ENCODE measurements at places on chromosomes 7 and 10. TPM values are rescaled to one million over a fixed set of nuclear protein-coding genes. Genes with fewer than 3 reads are reported as not detected.

- no peak for DNase-seq
These were observed 3.0 kb upstream of the WNT2 start for GRCh38 chr7:117325836-117326235.

DNA sequence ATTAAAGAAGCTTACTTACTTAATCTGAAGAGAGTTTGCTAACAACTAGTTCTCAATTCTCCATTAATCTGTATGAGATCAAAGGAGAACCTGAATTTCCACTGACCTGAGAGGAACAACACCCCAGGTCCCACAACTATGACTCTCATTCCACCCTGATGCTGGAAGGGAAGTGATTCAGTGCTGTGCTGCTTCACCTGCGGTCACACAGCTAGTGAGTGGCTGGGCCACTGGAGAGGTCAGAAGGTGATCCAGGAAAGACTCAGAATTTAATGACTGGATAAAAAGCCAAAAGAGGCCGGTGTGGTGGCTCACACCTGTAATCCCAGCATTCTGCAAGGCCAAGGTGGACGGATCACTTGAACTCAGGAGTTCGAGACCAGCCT is 23.6 kb downstream of the SORBS1 start:
- DNase-seq: no peak

GRCh38 chr10:126235979-126236851 is 152.1 kb downstream of the ADAM12 start:
- no peak for DNase-seq

DNA sequence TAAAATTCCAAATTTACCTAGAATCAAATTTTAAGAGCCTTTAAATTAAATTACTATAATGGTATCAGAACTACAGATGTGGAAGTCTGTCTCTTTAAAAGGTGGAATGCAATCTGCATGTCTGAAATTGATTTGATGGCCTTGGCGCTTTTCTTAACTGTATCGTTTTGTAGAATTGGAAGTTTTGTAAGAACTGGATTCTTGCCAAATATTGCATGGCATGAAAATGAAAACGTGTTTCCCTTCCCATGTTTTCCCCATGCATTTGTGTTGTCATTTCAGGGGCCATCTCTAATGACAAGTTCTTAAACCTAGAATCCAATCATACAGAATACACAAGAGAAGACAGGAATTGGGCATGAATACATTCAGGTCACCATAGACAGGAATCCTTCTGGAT is 162.5 kb downstream of the KIAA1217 start:
- DNase-seq: no peak

- DNase-seq: no peak
These were observed 188.7 kb downstream of the ADARB2 start for GRCh38 chr10:1548596-1548995.

The BTBD16 gene
- 1.3 TPM for total RNA-seq

The IFIT1B gene
- 4.9 TPM for total RNA-seq

The SRRM3 gene
- total RNA-seq: 0.99 TPM

The PRSS2 gene
- not detected for total RNA-seq

Data from skin of body (tissue), 3 donors.